Stimulated activated naive CD4-positive, alpha-beta T cell (primary cell): ENCODE measurements at places on chromosomes 2 and 18.
A peak's percentile ranks its signal among the peaks of the same experiment; 100 is the strongest.

DNA sequence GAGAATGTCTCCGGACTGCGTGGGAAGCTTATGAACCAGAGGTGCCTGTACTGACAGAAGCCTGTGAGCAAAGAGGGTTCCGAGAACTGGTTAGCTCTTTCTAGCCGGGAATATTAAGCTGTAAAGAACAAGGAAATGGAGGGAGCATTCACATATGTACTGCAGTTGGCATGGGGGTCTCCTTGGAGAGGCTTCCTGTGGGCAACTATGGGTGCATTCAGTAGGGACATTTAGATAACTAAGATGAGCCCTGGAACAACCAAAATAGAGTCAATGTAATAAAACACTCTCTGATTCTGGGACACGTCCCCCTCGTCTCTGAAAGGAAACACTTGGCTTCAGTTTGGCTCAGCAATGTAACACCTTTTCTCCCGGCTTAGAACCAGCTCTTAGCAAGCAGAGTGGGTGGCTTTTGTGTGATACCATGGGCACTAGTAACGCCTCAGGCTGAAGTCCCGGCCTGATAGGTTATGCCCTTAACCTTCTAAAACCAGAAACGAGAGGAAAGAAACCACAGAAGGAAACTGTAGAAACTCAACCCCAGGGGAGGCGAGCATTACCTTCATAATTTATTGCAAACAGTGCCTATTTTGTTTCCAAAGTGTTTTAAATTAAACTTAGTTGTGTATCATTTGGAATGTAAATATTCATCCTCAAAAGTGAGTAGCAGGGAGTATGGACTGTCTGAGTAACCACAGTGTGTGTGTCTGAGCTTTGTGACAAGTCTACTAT is 48.8 kb upstream of the LPIN2 start:
- DNase-seq, result peak; percentile 32

DNA sequence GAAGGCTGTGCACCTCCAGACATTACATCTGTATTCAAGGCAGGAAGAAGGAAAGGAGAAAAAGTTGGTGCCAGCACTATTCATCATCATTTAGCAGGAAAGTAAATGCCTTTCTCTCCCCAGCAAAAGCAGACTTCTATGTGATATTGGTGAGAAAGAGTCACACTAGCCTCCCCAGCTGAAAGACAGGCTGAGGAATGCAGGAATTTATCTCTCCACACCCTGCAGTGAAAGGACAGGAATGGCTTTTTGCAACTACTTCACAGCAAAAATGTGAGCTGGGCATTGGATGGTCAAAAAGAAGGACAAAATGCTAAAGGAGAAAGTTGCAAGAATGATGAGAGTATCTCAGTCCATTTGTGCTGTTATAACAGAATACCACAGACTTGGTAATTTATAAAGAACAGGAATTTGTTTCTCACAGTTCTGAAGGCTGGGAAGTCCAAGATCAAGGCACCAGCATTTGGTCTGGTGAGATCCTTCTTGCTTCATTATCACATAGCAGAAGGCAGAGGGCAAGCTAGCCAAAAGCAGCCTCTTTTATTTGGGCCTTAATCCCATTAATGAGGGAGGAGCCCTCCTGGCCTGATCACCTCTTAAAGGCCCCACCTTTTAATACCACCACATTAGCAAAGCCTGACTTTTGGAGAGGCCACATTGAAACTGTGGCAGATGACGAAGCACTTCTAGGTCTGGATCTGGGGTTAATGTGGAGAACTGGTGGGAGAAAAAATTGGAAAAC is 388.1 kb upstream of the SLC14A2 start:
- DNase-seq, result no peak

DNA sequence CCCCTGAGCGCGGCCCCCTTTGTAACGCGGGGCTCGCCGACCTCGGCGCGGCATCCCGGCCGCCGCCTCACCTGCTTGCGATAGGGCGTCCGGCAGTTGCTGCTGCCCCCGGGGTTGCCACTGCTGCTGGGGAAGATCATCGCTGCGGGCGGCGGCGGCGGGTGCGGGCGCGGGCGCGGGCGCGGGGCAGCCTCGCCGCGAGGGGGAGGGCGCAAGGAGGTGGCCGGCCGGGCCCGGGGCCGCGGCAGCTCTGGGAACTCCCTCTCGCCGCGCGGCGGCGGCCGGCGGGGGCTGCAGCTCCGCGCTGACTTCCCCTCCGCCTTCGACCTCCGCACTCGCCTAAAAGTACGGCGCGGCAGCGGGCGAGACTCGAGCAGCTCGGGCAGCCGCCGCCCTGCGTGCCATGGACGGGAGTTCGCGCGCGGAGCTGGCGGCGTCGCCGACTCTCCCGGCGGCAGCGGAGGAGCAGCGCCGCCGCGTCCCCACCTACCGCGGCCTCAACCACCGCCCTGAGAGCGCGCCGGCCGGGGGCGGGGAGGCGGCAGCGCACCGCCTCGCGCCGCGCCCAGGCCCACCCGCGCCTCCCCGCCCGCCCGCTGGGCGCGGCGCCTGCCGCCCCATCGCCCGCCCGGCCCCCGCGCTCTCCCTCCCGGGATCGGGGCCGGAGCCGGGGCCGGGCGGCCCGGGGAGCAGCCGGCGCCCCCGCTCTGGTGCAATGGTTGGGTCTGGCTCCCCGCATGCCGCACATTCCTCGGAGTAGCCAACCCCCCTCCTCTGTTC is 86.0 kb downstream of the RBMS1 start:
- peak; percentile 64 for DNase-seq

- DNase-seq, result no peak
These were observed 19.7 kb downstream of the CLUL1 start for GRCh38 chr18:616380-616995.

DNA sequence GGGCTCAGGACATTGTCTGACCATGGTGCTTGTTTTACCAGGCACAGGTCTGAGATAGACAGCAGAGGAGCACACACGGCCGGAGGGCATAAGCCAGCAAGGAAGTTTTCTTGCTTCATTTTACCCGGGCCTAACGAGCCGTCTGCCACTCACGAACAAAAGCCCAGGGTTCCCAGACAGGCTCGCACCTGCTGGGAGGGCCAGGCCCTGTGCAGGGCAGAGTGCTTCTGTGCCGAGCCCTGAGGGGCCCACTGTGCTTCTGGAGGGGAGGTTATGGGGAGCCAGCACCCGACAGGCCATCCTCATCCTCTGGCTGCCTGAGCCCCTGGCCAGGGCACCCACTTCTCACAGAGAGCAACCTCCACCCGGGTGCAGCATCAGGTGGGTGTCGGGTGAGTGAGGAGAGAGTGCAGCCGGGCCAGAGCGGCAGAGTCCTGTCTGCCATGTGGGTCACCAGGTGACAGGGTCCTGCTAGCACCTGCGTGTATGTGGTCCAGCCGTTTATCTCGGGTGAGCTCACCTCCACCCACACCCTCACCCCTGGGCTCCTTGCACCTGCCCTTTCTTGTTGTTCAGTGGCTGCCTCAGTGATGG is 297.9 kb downstream of the NDUFA10 start:
- no peak for DNase-seq

DNA sequence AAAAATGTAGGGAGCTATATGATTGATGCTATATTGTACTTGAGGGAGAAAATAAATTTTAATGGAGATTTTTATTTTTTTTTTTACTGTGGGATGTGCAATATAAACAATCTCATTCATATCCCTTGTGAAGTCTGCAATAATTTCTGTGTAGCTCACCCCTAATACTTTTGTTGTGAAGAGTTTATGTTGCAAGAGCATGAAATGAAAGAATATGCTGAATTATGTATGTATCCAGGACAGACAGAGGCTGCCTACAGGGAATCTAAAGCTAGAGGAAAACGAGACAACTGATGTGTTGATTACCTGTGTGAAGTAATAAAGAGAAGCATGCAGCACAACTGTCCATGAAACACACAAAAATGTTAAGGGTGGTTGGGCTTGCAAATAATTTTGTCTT is 643.3 kb downstream of the DCDC2C start:
- DNase-seq, result no peak

GRCh38 chr2:127164761-127165538 is 55.1 kb downstream of the CYP27C1 start:
- DNase-seq, result no peak

DNA sequence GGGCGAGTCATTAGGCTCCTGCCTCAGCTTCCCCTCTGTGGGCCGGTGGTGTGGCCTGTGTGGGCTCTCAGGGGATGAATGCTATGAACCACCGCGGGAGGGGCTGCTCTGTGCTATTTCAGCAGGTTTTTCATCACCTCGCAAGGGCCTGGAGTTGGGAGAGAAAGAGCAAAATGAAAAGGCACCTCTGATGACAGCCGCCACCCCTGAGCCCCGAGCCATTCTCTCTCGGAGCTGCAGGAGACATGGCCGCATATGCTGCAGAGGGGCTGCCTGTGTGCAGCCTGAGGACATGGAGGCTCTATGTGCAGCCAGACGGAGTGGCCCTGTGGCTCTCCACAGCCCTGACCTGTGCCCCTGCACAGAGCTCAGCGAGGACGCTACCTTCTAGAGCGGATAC is 96.2 kb upstream of the CTDP1 start:
- DNase-seq, result no peak

DNA sequence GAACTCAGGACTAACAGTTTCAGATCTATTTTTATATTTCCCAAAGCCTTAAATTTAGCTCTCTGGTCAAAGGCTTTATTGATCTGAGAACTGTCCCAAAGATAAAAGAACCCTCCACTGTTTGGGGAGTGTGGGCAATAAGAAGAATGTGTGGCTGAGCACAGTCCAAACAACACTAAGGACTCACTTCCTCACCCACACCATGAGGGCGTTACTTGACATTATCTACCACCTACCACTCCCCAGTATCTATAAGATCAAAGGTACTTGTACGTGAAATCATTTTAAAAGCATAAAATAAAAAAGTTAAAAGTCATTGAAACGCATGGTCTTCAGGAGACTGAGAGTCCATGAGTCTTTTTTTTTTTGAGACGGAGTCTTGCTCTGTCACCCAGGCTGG is 54.6 kb upstream of the NFU1 start:
- no peak for DNase-seq

DNA sequence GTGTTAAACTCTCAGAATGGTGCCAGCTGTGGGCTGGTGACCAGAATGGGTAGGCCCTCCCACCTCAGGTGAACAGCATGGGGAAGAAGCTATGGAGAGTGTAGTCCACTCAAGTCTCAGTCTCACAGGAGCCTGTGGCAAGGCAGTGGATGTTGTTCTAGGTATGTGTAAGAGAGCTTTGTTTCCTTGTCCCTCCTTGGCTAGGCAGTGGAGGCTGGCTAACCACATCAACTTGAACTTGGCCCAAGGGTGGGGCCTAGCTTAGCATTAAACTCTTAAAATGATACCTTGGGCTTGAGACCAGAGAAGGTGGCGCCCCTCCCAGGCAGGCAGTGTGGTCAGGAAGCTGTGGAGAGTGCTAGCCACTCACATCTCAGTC is 53.2 kb upstream of the SLC4A10 start:
- no peak for DNase-seq

DNA sequence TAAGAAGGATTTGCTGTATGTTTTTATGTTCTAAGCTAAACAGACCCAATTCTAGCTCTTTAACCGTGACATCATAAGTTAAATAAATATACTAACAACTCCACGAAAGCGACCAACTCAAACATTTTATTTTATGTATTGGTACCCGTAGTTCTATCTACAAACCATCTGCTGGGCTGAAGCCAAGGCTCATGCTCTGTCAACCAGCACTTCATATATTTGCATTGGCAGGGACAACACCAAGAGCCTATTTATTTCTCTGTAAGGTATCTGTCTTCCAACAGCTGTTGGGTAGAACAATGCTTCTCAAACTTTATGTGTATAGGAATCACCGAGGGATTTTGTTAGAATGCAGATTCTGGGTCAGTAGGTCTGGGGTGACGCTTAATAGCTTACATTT is 64.5 kb downstream of the PID1 start:
- no peak for DNase-seq

GRCh38 chr2:36516136-36516870 is 81.7 kb downstream of the FEZ2 start:
- no peak for DNase-seq

GRCh38 chr18:24741965-24742724 is 281.7 kb downstream of the HRH4 start:
- DNase-seq, result no peak

DNA sequence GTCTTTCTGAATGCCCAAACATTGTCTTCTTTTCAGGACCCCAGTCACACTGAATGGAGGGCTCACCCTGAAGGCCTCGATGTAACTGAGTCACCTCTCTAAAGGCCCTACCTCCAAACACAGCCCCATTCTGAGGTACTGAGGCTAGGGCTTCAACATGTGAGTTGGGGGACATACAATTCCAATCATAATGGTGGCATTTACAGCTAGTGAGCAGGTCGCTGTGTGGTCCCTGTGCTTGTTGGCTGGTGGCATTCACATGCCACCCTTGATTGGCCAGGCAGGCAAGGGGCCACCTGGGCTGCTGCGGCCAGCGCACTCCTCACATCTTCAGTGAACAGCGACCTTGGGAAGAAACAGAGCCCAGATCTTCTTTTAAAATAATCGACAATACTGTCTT is 30.7 kb downstream of the AMER3 start:
- DNase-seq, result no peak

GRCh38 chr2:11642972-11643371 is 27.0 kb downstream of the NTSR2 start:
- DNase-seq, result no peak

- DNase-seq, result no peak
These were observed 164.3 kb downstream of the TWIST2 start for GRCh38 chr2:239012228-239012627.

- DNase-seq, result no peak
These were observed 14.2 kb downstream of the PLEK start for GRCh38 chr2:68379184-68379708.

- DNase-seq, result no peak
These were observed 17.9 kb upstream of the GMCL1 start for GRCh38 chr2:69811591-69811990.
